SJCRH30 (cell line): ENCODE measurements at places on chromosomes 4 and X. TPM values are rescaled to one million over a fixed set of nuclear protein-coding genes. Genes with fewer than 3 reads are reported as not detected.

DNA sequence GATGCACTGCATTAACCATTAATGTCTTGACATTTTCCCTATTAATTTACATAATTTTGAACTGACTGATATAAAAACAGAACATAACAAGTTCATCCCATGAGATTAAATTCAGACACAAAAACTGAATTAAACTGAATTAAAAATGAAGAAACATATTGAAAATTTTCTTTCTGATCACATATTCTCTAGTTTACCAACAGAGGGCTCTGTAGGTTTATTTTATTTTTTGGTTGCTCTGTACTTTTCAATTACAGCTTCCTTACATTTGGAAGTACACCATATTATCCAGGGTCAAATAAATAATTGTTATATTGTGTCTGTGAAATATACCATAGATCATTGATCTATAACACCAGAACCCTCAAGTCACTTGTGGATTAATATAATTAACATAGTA, 27.3 kb upstream of the CT83 start:
- no peaks in the 10 kb centered on the region for H3K36me3 ChIP-seq
- no peaks in the 10 kb centered on the region for H3K4me1 ChIP-seq
- H3K27me3 ChIP-seq, result no peaks in the 10 kb centered on the region
- H3K27ac ChIP-seq, result no peak overlapping the region

DNA sequence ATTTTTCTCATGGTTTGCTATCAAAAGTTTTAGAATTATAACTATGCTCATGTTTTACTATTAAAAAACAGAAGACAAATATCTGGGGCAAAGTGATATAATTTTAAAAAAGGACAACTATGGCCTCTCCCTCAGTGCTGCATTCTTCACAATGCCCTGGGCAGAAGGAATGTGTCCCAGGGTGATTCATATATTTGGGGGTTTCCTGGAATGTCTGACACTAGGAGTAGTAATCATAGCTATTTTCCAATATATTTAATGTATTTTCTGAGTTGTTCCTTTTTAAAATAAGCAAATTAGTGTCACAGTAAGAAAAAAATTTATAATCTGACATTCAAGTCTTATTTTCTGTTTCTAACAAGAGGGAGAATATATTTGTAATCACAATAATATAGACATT, 281.7 kb downstream of the UNC5C start:
- peaks cover 6% of the 10 kb centered on the region for H3K4me1 ChIP-seq
- peak overlapping the region; percentile 19; the same call in 1 of the 2 replicates for H3K27ac ChIP-seq
- no peaks in the 10 kb centered on the region for H3K36me3 ChIP-seq
- no peak overlapping the region for H3K4me3 ChIP-seq
- no peaks in the 10 kb centered on the region for H3K27me3 ChIP-seq
- DNase-seq, result no peak

DNA sequence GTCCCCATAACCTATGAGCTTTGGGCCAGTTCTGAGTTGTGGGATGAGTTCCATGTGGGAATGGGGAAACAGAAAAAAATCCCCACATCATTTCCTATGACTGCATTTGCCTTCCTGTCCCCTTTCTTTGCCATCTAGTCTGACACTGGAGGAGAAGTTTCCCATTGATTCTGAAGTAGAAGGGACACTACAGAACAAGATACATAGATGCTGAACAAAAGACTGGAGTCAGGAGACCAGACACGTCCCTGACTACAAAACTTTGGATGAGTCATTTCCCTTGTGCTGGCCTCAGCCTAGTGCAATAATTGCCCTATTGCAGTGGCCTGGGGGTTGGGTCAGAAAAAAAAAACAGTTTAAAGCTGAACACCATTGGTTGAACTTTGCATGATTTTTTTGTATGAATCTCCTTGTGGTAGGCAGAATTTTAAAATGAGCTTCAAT, 22.1 kb downstream of the BEX3 start:
- no peaks in the 10 kb centered on the region for H3K27me3 ChIP-seq
- H3K36me3 ChIP-seq, result no peaks in the 10 kb centered on the region
- no peak overlapping the region for H3K27ac ChIP-seq
- H3K4me1 ChIP-seq, result no peaks in the 10 kb centered on the region
- DNase-seq, result no peak
- H3K4me3 ChIP-seq, result no peak overlapping the region

The MAGEB10 gene
- not detected in 2 replicates for total RNA-seq

The TLR10 gene
- total RNA-seq, result not detected in 2 replicates

The EVC gene
- total RNA-seq, result 13.8 and 14.3 TPM in 2 replicates

DNA sequence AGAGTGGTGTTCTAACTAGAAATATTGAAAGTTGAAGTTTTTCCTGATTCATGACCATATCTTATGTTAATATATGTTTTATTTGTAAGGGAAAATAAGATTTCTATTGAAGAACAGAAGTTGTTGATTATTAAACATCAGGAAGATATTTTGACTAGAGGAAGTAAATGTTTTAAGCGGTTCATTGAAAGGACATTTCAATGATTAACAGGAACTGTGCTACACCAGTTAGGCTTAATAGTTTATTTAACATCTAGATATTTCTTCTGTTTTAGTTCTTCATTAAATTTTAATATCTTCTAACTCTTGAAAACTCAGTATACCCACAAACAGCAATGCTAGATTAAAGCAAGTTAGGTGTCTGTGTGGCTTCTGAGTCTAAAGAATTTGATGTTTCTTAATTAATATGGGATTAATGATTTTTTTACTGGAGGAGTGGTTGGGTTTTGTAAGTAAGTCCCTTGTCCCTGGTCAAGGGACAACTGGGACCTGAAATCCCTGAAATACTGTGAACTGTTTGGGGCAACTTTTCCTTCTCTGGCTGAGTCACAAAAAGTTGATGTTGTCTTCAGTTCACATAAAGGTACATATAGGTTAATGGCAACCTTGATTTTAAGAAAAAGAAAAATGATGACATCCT, 42.9 kb upstream of the CYP4V2 start:
- no peak overlapping the region for H3K27ac ChIP-seq
- no peak overlapping the region for H3K4me3 ChIP-seq
- H3K27me3 ChIP-seq, result no peaks in the 10 kb centered on the region
- no peaks in the 10 kb centered on the region for H3K36me3 ChIP-seq

The OPRPN gene
- not detected in 2 replicates for total RNA-seq

DNA sequence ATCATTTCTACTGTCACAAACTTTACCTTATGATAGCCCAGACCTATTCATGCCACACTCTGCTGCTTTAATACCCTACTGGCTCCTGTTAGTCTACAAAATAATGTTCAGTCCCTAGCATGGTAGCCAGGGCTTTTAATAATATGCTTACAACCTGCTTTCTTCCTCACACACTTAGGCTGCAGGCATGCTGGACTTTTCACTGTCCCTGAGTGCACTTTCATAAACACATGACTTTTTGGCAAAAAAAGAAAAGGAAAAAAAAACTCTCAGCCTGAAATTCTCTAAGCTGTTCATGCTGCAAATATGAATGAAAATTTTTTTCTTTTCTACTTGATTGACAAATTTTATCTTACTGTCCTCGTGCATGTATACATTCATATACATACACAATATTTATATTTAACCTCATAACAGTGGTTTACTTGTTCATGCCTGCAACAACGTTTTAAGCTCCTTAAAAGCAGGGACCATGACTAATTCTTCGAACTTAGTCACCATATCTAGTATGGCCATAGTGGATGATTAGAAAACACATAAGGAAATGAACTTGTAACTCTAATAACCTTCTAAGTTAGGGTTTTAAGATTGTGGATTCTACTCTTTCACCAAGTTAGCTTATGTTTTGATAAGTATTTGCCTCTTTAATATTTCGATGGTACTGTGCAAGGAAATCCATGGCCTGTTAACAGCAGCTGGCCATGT, 229.5 kb downstream of the SPCS3 start:
- H3K36me3 ChIP-seq, result no peaks in the 10 kb centered on the region
- H3K27me3 ChIP-seq, result no peaks in the 10 kb centered on the region
- peak overlapping the region; percentile 99 for H3K27ac ChIP-seq
- peak; percentile 19 for DNase-seq

The RAB41 gene
- total RNA-seq, result not detected in 2 replicates

The GUCY1A1 gene
- total RNA-seq, result 0.08 TPM in 1 of 2 replicates, not detected in the other

DNA sequence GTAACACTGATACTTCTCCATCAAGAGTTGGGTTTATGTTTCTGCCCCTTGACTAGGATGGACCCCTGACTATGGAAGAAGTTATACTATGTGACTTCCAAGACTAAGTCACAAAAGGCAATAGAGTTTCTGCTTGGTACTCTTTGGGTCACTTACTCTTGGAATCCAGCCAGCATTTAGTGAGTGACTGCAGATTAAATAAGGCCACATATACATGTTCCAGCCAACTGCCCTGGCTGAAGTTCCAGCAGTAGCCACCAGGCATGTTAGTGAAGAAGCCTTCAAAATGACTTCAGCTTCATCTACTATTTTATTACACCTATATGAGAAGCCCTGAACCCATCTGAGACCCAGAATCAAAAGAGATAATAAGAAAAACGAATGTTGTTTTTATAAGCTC, 524.0 kb downstream of the DMD start:
- H3K4me3 ChIP-seq, result no peak overlapping the region
- no peak for DNase-seq
- no peaks in the 10 kb centered on the region for H3K36me3 ChIP-seq
- no peaks in the 10 kb centered on the region for H3K4me1 ChIP-seq
- no peak overlapping the region for H3K27ac ChIP-seq

The PNCK gene
- total RNA-seq, result not detected in 2 replicates

DNA sequence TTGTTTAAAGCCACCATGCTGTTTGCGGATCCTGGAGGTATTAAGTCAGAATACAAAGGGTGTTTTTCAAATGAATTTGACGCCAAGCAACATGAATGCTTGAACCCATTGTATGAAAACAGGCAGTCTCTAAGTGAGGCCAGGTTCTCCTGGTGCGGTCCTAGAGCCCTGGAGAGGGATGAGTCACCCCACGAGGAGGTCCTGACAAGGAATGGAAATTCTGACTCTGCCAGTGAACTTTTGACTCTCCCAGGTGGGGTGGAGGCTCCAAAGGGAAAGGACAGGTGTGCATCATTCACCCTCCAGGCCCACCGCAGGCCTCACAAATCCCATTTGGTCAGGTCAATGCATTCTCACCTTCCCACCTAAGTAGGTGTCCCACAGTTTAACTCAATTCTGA, 1.5 kb downstream of the TRIM2 start:
- H3K36me3 ChIP-seq, result 0 out of 2 replicates have a peak, but pooled peaks cover 2% of the 10 kb centered on the region
- no peak overlapping the region for H3K4me3 ChIP-seq
- DNase-seq, result no peak

DNA sequence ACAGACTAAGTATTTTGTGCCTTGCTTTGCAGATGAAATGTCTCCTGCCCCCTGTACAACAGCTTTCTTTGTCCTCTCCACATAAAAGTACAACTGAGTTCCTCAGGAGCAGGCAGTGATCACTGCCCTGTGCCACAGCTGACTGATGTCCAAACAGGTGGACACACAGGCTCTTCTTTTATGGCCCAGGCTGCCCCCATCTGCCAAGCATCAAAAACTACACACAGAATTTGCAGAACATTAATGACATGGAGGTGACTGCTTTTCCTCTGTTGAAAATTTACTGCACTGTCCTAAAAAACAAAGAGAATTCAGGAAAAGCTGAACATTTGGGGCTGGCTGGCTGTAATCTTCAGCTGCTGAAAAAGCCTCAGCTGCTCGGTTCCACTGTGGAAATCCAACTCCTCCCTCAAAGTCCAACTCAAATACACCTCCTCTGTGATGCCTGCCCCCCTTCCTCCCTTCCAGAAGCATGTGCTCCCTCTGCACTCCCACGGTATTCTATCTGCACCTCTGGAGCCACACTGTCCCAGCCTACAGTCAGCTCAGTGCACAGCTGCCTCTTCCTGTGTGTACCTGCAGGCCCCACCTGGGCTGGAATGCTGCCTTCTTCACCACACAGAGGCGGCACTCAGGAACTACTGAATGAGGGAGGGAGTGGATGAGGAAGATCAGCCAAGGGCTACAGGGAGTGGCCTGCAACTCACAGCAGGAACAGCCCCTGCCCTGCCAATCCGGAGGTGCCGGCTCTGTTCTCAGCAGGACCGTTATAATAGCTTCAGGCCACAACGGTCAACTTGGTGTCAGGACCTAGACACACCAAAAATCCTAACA, 10.3 kb downstream of the AFAP1 start:
- H3K36me3 ChIP-seq, result no peaks in the 10 kb centered on the region; the same call in 1 of the 2 replicates
- H3K27me3 ChIP-seq, result no peaks in the 10 kb centered on the region
- H3K4me3 ChIP-seq, result no peak overlapping the region
- peaks cover 15% of the 10 kb centered on the region for H3K4me1 ChIP-seq
- H3K27ac ChIP-seq, result no peak overlapping the region

The PRSS12 gene
- 8.2 and 9.9 TPM in 2 replicates for total RNA-seq

The CPE gene
- total RNA-seq, result not detected in 2 replicates

DNA sequence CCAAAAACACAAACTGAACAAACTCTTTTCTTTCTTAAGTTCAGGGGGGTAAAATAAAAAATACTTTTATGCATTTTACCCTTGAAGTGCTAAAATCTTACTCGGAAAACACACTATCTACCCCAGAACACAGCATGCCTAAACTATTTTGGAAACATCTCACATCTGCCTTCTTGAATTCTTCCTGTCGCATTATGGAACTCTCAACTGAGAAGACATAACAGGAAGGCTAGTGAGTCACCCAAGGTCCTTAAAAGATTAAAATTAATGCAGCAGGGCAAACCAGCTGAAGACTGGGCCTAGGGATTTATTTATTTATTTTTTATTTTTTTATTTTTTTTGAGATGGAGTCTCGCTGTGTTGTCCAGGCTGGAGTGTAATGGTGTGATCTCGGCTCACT, 208.2 kb downstream of the APBB2 start:
- no peaks in the 10 kb centered on the region for H3K27me3 ChIP-seq
- no peaks in the 10 kb centered on the region for H3K4me1 ChIP-seq
- H3K36me3 ChIP-seq, result peaks cover 8% of the 10 kb centered on the region

DNA sequence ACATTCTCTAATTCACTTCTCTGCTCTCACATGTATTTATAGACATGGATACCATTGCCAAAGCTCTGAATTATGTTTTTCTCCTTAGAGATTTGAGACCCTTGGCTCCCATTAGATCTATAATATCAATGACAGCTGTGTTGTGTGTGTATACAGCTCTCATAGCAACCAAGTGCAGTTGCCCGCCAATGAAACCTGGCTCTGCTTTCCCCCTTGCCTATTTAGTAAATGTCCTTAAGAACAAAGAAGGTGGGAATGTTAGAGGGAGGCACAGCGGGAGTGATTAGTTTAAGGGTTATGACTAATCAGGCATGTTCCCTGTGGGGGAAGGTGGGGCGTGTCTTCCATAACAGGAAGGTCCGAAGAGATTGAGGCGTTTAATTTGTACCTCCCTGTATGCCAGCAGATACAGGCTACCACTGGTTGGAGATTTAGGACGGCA, 100.5 kb upstream of the TBC1D9 start:
- peak overlapping the region; percentile 20 for H3K4me3 ChIP-seq
- no peaks in the 10 kb centered on the region for H3K36me3 ChIP-seq
- H3K27ac ChIP-seq, result peak overlapping the region; percentile 52
- peaks cover 6% of the 10 kb centered on the region for H3K4me1 ChIP-seq

DNA sequence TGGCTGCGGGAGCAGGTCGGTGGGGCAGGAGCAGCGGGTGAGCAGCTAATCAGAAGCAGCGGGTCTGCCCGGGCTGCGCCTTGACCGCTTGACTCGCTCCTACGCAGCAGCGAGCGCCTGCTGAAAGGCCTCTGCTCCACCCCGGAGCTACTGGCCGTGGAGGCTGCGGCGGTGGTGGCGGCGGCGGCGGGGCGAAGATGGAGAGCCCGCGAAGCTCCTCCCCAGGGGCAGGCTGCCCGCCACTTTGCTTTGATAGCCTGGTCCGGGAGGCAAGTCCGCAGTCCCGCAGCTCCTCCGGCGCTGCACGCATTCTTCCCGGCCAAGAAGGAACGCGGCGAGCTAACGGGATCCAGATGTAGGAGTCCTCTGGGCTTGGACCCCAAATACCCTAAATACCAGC, 36.7 kb downstream of the PJA1 start:
- H3K27me3 ChIP-seq, result no peaks in the 10 kb centered on the region
- DNase-seq, result no peak
- H3K36me3 ChIP-seq, result no peaks in the 10 kb centered on the region
- H3K4me1 ChIP-seq, result peaks cover 4% of the 10 kb centered on the region; the same call in 1 of the 2 replicates
- H3K27ac ChIP-seq, result no peak overlapping the region
- no peak overlapping the region for H3K4me3 ChIP-seq

The NUP62CL gene
- total RNA-seq, result not detected in 2 replicates
